ENCODE measurements at places on chromosomes 11 and 22.

- no peak for DNase-seq
Observed at GRCh38 chr22:27982630-27983180, 63.6 kb upstream of the PITPNB start.

- DNase-seq, result no peak
Observed at GRCh38 chr11:80816454-80816847, 1375.6 kb upstream of the TENM4 start.

GRCh38 chr11:101129203-101129943, at the start of gene PGR:
Gene PGR (minus strand): TSS chr11:101129813. CDS start chr11:101129070, 743 bp downstream.
- peak; percentile 26 for DNase-seq

- no peak for DNase-seq
Observed at GRCh38 chr11:30245621-30246020, 14.8 kb downstream of the FSHB start.

- DNase-seq, result no peak
Observed at GRCh38 chr11:12868315-12869073, 140.6 kb upstream of the RASSF10 start.

- no peak for DNase-seq
Observed at GRCh38 chr11:79894111-79894510, 453.3 kb upstream of the TENM4 start.

GRCh38 chr11:125390946-125391345, 105.1 kb downstream of the FEZ1 start:
- DNase-seq, result no peak

- DNase-seq, result no peak
Observed at GRCh38 chr11:15118431-15118830, 3.7 kb downstream of the INSC start.

DNA sequence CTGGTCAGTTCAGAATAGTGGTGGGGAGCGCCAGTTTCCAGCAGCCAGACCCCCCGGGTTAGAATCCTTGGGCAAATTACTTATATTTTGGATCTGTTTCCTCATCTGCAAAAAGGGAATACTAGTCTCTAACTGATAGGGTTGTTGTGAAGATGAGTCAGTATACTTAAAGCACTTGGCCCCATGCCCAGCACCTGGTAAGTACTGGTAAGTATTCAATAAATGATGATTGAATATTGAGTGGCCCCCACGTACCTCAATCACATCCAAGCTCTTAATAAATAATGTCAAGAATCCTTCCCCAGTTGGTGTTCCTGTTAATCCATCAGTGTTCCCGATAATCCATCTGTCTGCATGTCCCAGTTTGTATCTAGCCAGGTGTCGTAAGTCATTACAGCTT, 12.1 kb downstream of the ACP2 start:
- no peak for DNase-seq

GRCh38 chr22:48843640-48844039, 984.0 kb downstream of the BRD1 start:
- DNase-seq, result no peak

- no peak for DNase-seq
Observed at GRCh38 chr11:17414317-17414737, 25.9 kb upstream of the KCNJ11 start.

DNA sequence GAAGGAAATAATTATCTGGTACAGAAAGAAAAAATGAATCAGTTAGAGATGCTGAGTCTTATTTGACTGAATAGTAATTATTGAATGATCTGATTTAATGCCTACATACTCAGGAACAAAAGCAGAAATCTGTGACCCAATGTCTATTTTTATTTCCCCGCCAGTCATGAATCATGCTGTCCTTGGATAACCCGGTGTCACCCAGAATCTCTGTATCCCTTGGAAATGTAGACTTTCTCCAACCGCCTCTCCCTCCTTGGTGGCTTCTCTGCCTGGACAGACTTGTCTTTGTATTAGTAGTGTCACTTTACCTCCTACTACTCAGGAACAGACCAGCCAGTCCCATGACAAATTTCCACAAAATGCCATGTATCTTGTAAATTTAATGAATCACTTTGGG, 173.3 kb upstream of the PDGFD start:
- no peak for DNase-seq

DNA sequence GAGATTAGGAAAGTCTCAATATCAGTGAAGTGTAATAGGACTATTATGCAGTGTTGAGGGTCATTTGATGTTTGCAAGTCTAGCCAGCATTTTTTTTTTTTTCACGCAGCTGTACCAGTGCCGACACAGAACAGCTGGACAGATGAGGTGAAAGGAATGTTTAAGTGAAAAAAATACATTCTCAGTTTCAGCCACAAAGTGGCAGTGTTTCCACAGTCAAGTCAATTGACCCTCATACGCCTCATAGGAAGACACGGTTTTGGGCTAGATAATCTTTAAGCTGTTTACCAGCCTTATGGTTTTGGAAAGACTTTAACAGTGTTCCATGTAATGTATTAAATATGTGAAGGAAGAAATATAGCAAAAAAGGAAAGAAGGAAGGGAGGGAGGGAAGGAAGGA, 349.9 kb upstream of the ANO3 start:
- DNase-seq, result no peak

DNA sequence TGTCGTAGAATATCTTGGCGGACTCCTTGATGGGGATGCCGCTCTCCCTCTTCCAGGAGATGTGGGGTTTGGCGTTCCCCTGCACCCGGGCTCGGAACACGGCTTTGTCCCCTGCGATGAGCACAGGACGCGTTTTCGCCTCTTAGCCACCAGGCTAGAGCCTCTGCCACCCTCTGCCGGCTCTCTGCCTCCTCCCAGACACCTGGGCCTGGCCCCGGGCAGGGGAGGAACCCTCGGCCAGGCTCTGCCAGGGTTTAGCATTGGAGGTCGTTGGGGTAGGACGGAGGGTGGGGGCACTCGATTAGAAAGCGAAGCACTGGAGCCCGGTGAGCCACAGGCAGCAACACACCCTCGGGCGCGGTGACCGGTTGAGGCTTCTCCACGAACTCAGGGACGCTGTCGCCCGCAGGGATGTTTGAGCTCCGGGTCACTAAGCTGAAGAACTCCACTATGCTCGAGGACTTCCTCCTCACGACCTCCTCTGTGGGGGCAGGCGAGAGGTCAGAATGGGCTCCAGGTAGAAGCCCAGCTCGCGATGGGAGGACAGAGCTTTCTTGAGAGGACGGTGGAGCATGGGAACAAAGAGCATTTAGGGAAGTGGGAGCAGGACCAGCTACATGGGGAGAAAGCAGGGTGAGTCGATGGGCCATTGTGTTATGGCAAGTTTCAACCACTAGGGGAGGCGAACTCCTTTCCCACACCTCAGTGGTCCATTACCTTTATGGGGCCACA, 4.3 kb downstream of the IGSF22 start:
- DNase-seq, result peak; percentile 62

GRCh38 chr11:64742087-64742888, 1.7 kb downstream of the RASGRP2 start:
- no peak for DNase-seq

DNA sequence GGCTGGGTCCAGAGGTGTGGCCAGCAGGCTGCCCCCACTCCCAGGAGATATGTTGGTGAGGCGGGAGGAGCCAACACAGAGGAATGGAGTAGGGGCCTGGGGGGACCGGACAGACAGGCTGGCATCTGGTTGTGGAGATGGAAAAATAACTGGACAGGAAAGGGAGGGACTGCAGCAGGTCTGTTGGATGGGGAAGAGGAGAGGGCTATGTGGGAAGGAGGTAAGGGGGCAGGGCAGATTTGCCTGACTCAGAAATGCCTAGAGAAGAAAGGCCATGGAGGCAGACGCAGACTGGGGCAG, 160.4 kb downstream of the TRIM29 start:
- no peak for DNase-seq

- no peak for DNase-seq
Observed at GRCh38 chr11:128865490-128865889, 1.6 kb downstream of the KCNJ1 start.

GRCh38 chr11:111344032-111344431, 35.0 kb downstream of the POU2AF1 start:
- no peak for DNase-seq

GRCh38 chr11:34318111-34319037, 39.4 kb downstream of the ABTB2 start:
- no peak for DNase-seq

GRCh38 chr22:37675930-37676735, 697 bp downstream of the LGALS1 start:
- no peak for DNase-seq

DNA sequence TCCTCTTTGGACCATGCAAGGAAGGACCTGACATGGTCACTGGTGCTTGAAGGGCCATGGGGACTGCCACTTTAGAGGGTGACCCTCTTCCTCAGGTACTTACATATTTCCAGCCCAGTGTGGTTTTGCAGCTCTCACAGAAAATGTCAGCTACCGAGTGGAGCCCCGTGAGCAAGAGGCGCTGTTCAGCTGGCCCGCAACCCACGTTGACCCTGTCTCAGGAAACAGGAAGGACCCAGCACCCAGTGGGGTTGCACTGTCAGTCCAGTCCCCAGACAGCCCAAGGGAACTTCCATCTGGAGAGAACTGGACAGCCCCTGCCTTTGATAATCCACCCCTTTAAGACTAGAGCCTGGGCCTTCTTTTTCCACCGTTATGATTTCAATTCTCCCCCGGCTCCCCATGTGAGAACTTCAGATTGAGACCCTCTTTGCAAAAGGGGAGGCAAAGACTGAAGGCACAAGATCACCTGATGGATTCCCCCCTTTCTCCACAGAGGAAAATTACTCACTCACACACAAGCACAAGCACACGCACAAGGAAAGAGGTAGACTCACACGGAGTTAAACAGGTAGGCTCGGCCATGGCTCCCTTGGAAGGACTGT, 3.4 kb downstream of the YPEL4 start:
- no peak for DNase-seq

- no peak for DNase-seq
Observed at GRCh38 chr22:49586873-49587272, 240.8 kb downstream of the BRD1 start.

DNA sequence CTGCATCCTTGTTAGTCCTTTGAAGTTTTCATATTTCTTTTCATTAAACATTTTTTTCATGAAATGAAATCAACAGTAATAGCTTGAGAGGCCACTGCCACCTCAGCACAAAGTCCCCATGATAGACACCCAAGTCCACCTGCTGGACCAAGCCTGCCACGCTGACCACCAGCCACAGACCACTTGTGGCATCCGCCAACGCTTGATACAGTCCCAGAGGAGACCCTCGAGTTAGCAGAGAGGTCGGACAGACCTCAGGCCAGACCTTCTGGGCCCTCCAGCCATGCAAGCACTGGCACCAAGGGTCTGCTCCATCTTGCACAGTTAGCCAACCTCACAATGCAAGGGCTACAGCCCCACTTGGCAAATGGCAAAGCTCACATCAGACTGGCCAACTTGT, 91.8 kb upstream of the RTL6 start:
- no peak for DNase-seq

DNA sequence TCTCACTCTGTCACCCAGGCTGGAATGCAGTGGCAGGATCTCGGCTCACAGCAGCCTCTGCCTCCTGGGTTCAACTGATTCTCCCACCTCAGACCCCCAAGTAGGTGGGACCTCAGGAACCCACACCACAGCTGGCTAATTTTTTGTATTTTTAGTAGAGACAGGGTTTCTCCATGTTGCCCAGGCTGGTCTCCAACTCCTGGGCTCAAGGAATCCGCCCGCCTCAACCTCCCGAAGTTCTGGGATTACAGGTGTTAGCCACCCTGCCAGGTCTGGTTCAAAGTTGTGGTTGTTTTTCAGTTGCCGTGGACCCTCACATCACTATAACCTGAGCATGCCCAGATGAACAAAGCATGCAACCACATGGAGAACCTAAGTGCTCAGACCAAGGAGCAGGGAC, 13.0 kb upstream of the RAB39A start:
- no peak for DNase-seq

- DNase-seq, result no peak
Observed at GRCh38 chr11:28838741-28839140, 730.6 kb downstream of the METTL15 start.

GRCh38 chr11:79388201-79388600, 52.6 kb downstream of the TENM4 start:
- no peak for DNase-seq

- no peak for DNase-seq
Observed at GRCh38 chr11:57432714-57433163, 5.8 kb upstream of the SLC43A3 start.

DNA sequence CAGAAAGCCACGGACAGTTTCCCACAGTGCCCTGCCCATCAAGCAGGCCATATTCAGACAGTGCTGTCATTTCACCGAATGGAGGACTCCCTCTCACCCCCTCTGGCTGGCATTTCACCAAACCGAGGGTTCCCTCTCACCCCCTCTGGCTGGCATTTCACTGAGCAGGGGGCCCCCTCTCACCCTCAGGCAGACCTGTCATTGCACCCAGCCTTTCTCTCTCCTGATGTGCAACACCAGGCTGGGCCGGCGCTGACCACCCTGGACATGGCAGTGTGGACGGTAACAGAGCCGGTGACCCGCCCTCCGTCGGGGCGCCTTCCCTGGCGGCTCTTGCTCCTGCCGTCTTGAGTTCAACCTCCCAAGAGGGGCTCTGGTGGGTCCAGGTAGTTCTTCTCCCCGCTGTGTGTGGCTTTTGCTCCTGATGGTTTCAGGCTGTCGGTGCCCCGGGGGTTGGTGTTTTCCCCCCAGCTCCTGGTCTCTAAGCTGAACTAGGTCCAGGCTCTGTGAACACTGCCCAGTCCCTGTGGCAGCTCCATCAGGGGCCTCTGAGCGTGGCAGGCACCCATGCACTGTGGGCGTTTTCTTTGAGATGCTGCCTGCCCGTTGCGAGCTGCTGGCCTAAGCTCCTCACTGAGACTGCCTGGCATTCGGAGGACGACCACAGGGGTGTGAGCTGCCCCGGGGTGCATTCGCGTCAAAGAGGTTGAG, 46.9 kb downstream of the SMIM38 start:
- DNase-seq, result no peak

DNA sequence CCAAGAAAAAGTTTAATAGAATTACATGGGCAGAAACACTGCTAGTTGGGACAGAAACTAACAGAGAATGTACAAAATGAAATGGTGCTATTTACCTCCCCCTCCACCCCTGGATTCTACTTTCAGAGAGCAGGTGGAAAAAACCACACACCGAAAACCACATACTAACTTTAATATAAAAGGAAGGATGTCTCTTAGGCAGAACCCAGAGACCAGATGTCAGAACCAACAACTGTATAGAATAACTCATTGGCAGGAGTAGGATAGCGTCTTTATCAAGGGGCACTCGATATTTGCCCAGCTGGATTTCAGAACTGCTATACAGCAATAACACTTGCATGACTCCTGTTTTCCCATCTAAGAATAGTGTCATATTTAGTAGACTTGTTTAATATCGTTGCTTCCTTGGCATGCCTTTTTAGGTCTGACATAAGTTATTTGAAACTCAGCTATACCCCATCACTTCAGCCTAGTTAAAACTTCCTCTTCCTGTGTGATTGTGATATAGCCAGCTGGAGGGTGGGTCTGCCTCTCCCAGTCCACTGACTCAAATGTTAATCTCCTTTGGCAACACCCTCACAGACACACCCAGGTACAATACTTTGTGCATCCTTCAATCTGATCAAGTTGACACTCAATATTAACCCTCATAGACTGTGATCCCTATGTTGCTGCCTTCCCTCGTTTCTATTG, 1.2 kb downstream of the SLC22A25 start:
- no peak for DNase-seq

GRCh38 chr22:17303840-17304779, 65.2 kb upstream of the CECR2 start:
- DNase-seq, result no peak
